GM12892 (cell line): ENCODE measurements at places on chromosomes 5 and 9.

DNA sequence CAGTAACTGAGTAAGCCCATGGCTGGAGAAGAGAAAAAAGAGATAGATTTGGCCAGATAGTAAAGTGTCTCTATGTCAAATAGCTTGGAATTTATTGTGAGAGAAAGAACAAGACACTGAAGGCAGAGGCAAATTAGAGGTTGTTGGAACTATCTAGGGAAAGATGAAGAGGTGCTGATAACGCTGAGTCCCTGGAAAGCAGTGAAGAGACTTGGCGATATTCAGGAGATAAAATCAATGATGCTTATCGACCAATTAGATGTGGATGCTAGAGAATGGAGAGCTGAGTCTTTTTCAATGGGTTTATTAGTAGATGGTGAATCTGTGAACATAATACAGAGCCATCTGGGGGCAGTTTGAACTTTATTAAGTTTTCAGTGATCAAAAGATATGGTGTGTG, 48.6 kb upstream of the GABRA1 start:
- DNase-seq, result no peak

DNA sequence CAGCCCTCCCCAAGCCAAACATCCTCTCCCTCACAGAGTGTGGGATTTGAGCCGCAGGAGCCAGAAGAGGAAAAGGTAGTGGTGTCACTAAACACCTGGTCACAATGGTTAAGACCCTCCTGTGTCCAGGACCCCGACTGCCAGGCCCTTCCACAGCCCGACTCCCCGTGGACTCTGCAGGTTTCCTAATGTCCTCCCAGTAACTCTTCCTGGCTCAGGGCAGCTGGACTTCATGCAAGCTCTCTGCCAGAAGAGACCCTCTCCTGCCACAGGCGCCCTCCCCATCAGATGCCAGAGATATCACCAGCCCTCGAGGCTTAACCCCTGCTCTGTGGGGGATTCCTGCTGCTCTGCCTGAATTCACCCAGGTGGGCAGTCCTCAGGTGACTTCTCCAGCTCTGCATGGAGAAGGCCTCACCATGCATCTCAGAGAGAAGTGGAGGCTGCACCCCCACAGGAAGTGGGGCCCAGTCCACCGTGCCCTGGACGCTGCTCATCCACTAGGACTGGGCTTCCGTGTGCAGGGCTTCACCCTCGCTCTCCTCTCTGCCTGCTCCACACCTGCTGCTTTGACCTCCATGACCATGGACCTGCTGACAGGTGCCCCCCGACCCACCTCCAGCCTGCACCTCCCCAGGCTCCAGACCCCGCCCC, 111.2 kb downstream of the ADAMTS2 start:
- no peak for DNase-seq

- DNase-seq, result no peak
Observed at GRCh38 chr5:132424167-132424880, 54.8 kb downstream of the SLC22A5 start.

DNA sequence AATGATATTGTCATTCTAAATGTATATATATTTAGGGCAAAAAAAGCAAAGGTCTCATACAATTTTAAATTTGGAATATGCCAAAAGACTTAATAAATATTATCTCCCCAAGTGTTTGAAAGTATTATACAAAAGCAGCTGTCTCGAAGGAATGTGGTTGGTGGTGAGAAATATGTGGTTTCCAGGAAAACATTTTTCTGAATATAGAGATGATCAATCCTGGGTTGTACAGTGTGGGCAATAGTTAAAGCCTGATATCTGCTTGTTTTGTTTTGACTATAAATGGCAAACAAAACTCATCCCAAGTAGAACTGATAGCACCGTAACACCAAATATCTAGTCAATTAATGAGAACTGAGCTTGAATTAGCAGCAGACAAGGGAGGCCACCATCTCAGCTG, 391.8 kb upstream of the CD180 start:
- DNase-seq, result no peak

DNA sequence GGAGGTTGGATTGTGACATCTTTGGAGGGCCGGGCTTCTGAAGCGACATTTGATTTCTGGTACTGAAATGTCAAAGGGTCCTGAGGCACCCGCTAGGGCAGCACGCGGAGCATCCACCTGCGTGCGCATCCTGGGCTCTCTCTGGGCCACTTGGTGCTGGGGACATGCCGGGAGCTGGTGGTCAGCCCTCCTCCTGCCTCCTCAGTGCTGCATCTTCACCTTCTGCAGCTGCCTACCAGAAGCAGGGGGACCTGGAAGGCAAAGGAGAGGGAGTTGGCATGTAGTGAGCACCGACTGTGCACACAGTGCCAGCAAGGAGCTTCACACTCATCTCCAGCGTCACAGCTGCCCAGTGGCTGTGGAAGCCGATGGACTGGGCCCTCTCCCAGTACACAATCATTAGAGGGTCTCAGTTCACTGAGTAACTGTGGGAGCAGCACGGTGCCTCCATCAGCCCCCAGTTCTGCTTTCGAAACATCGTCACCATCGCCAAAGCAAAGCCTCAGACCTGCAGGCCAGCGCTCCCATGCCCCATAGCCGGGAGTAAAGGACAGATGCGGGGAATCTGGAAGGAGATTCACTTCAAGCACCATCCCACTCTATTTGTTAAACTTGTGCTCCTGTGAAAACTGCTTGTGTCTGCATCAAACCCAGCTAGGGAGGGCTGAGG, 138.4 kb downstream of the KCNIP1 start:
- no peak for DNase-seq

DNA sequence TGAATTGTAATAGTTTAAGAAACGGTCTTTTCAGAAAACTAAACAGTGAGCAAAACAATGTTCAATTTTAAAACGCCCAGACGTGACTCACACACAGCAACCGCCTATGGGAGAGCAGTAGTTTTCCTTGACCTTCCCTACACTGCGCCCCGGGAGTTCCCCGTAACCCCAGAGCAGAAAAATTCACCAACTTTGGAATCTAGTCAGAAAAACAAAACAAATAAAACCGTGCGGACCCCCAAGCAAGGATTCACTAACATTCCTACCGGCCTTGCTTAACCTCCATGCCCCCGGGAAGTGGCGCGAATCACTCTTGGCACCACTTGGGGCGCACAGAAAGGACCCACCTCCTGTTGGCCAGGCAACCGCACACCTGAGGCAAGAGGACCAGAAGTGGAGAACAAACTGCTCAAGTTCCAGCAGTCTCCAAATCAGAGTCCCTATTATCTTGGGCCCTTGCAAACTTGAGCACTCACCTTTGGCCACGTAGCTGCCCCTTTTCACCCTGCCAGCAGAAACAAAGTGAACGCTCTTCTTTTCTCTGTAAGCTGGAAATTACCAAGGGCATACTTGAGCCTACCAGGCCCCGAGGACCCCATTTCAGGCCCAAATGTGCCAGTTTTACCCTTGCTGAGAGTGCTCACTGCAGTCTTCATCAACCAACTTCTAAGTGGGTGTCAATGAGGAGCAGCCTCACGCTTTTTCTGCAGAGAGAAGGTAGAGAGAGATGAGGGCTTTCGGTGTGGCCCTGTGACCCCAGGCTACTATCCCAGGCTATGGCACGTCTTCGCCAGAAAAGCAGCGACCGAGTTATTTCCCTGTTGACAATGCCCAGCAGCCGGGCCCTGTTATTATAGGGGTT, 189.7 kb downstream of the MEF2C start:
- no peak for DNase-seq

DNA sequence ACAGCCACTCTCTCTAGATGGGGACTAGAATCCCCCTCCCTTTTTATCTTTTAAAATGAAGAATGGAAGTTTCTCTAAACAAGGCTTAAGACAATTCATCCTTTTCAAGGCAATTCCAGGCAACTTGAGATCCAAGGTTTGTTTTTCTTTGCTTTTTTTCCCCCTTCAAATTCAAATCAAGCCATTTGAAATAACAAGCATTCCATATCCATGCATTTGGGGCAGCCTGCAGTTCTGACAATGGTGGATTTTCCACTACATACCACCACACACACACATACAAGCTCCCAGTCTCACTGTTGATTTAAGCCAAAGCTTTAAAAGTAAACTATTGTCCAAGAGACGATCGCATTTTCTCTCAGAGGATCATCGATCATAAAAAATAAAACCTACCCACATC, 424 bp downstream of the INSYN2B start:
- DNase-seq, result no peak

DNA sequence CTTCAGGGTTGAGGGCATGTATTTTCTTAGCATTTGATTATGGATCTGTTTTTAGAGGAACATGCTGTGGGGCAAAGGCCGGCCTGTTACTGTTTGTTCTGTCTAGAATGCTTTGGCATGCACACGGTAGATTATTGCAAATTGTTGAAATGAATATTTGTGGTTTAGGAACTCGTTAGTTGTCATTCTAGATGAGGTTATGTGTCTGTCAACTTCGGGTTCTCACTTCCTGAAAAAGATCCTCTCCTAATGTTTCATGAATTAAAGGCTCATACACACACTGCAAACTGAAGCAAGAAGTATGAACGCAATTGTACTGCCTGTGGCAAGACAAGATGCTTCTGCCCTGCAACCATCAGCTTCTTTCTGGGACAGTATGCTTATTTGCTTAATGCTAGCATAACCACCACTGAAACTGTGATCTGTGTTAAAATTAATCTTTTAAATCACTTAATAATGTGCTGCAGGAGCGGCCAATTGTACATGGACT, 99.6 kb downstream of the BASP1 start:
- DNase-seq, result no peak

DNA sequence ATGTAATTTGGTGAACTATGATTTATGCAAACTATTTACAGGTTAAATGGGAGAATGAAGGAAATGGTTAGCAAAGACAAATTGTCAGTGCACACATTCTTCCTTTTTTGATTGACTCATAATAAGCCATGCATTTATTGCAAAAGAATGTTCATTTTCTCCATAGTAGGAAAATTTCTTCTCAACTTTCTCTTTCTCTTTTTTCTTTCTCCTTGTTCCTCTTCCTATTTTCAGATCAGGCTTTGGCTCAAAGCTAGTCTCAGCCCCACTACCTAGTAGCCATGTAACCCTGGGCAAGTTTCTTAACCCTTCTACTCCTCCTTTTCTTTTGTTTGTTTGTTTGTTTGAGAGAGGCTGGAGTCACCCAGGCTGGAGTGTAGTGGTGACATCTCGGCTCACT, 156.6 kb downstream of the PIK3R1 start:
- no peak for DNase-seq

DNA sequence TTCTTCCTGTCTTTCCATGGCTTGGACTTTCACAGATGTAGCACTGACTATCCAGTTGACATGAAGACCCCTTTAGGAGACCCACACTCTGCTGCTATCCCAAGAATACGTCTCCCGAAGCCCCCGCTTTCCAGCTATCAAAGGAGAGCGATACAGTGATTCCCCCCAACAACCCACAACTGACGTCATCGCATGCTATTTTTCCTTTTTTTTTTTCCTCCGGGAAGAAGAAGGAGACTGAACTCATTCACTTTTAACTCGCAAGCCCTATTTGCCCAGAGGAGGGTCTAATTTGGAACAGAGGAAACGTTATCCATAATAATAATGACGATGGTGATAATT, 2.1 kb downstream of the PAPPA start:
- no peak for DNase-seq

- DNase-seq, result no peak
Observed at GRCh38 chr5:122237906-122238305, 74.1 kb upstream of the SNCAIP start.

DNA sequence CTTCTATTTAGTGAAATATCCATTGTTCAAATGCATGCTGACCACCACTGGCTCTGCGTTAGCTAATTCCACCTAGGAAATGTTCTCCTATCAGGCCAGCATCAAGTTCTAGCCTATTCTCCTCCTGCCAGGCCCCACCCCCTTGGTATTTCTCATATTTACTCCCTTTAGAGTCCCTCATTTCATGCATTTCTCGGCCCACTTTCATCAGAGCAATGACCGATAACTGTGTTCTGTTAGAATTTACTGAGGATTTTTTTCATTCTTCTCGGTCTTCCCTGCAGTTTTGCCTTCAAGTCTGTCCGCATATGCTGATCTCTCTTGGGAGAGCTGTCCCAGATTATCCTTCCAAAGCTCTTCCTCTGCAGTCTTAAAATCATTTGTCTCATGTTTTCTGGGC, 143.4 kb downstream of the GOLPH3 start:
- DNase-seq, result no peak

GRCh38 chr9:128555180-128555721, 2.9 kb downstream of the SPTAN1 start:
- no peak for DNase-seq
